ENCODE measurements at places on chromosomes 2 and 18.

DNA sequence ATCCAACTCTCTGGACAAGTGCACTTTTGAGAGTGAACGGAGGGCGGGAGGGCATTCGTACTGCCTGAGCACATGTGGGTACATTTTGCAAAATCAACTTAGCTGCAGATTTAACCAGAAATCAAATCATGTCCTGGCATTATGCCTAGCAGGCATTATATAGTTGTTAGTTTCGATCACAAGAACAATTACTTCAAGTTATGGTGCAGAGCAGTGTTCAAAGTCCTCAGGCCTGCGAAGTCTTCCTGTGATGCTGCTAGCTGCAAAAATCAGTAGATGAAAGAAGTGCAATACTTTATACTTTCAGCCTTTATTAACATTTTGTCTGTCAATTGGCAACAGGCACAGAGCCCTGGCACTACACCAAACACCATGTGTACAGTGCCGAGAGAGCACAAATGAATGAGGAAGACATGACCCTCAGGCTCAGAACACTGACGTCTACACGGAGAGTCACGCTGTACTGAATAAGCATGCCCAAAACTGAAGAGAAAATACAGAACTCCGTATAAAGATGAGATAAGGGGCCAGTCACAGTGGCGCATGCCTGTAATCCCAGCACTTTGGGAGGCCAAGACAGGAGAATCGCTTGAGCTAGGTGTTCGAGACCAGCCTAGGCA lies 92.1 kb upstream of the CREB1 start:
- DNase-seq = no peak

GRCh38 chr2:232013701-232014353 lies 52.3 kb downstream of the DIS3L2 start:
- DNase-seq = no peak

DNA sequence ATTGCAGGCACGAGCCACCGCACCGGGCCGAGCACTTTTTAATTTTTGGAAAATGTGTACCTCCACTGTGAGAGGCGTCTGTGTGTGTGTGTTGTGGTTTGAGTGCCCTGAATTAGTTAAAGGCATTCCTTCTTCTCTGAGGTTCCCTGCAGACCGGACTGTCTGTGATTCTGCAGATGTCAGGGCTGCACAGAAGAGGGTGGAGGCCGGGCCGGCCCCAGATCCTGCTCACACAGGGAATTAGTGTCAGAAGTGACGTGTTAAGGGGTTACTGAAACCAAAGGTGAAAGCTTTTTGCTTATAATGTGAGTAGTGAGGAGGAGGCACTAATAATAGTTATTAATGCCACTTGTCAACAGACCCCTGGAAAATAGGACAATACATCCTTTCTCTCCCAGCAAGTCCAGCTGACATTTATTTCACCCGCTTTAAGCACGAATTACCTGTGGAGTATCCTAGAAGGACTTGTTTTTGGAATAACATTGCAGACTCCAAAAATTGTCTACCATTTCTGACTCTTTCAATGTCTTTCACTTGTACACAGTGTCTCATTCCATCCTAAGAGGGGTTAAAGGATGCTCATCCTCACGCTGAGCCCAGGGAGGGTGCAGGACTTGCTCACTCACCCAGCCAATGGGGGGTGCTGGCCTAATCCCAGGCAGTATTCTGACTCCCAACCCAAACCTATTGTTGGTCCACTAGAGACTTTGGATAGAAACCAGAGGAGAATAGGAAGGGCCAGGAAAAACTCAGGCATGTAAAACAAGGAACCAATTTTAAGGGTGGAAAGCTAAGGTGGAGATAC lies 16.2 kb downstream of the ARHGAP25 start:
- no peak for DNase-seq

DNA sequence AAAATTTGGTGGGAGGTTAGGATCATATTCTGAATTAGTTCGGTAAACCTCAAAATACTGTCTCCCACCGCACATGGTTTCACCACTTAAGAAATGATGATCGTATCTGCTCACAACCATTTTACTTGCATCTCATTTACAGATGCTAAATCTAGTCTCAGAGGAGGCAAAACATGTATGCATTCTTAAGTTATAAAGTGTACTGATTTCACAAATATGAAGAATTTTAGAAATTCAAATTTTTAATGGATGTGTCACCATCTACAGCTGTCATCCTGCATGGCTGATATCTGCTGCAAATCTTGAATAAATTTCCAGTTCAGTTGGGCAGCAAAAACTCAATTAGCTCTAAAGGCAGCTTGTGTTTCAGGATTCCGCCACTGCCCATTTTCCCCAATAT lies 243.3 kb upstream of the KCNJ3 start:
- DNase-seq = no peak

Measured in stimulated activated CD4-positive, alpha-beta T cell treated with anti-CD3 and anti-CD28 coated beads, Interleukin-1b, Interleukin-23, amount 100 ng/mL, for 24 hours (primary cell).